ENCODE measurements at places on chromosomes 1 and 21.

- DNase-seq: no peak
Observed at GRCh38 chr1:232883992-232884661, 66.3 kb upstream of the NTPCR start.

GRCh38 chr1:197782722-197783360 lies 7.6 kb upstream of the DENND1B start:
- no peak for DNase-seq

- no peak for DNase-seq
Observed at GRCh38 chr1:18645747-18646090, 15.1 kb downstream of the PAX7 start.

- DNase-seq: no peak
Observed at GRCh38 chr21:45150638-45151131, 76.3 kb downstream of the ADARB1 start.

- no peak for DNase-seq
Observed at GRCh38 chr1:202571719-202572339, 138.4 kb downstream of the SYT2 start.

GRCh38 chr1:157498736-157499090 lies 53.6 kb downstream of the FCRL5 start:
- DNase-seq: no peak

DNA sequence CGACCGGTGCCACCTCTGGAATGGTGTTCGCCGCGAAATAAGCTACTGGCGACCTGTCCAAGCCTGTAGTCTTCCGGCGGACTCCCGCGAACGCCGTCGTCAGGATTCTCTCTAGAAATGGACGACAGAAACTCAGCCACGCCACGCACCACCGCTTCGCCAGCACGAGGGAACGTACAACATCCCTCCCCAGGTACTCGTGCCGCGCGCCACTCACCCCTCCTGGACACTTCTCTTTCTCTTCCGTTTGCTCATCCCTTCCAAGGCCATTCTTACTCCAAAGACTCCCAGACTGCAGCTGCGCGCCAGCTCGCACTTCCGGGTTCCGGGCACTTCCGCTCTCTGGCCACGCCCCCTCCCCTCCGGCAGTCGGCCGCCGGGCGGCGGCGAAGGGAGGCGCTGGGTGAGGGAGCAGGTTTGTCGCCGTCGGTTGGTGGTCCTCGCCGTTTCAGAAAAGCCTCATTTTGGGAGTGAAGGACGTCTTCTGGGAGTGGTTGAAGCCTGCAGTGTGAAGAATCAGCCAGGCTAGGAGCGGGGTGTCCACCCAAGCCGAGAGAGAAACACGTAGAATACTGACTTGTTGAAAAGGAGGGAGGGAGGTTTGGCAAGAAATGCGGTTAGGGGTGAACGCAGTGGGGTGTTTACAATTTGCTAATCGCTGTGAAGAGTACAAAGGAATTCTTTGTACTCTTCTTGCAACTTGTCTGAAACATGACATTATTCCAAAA lies at the start of gene RBM34:
TSS of gene RBM34 (minus strand) at position 294 of the 728 bp plus-strand sequence. CDS start at position 270, 24 bp downstream.
- peak; percentile 92 for DNase-seq

DNA sequence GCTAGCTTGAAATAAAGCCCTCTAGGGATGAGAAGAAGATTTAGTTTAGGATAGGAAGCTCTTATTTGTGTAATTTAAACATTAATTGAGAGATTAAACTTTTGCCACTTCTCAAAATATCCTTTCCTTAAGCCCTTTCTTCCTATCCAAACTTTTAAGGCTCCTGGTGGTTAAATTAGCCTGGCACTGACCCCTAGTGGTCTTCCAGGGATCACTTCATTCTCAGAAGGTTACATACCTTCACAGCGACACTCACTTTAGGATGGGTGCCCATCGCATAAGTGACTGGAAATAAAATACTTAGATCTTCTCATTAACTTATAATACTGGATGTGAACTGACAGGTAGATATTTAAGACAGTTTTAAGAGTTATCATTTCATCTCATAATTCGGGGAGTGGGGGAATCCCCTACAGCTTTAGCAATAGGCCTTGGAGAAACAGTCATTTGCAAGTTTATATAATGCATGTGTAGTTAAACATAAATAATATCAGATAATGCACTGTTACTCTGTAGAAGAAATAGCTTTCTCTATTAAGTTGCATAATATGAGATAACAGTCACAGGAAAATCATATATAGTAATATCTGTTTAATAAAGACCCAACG lies 7.4 kb downstream of the LHX9 start:
- DNase-seq: no peak

GRCh38 chr1:184031409-184032107 lies 6.0 kb downstream of the COLGALT2 start:
- no peak for DNase-seq

DNA sequence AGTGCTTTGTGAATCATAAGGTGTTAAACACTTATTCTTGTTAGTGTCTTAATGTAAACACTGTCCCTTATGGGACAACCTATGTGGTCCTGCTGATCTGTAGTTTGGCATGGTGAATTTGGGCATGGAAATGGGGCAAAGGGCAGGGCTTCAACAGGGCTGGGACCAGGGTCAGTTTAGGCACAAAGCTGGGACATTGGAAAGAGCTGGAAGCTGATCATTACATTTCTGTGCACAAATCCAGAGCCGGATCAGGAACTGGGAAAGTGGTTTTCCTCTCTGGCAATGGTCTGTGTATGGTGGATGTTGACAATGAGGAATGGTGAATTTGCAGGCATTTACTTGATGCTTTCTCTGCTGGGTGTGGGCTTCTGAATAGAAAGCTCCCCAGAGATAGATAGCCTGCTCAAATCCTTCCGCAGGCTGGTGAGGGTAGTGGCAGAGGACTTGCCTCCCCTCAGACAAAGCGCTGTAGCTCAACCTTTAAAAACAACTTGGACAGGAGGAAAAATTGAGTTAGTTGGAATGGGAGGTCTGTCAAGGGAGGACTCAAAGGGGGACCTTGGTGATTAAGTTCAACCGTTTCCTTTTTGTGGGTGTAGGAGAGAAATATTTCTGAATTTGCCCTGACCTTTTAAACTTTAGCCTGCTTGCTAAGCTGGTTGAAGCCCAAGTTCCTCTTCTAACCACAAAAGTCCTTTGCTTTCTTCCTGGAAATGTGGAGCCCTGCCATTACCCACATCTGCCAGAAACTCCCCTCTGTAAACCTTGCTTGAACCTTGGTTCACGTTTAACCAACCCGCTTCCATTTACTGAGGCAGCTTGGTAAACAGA lies 35.3 kb downstream of the HLX start:
- DNase-seq: no peak

DNA sequence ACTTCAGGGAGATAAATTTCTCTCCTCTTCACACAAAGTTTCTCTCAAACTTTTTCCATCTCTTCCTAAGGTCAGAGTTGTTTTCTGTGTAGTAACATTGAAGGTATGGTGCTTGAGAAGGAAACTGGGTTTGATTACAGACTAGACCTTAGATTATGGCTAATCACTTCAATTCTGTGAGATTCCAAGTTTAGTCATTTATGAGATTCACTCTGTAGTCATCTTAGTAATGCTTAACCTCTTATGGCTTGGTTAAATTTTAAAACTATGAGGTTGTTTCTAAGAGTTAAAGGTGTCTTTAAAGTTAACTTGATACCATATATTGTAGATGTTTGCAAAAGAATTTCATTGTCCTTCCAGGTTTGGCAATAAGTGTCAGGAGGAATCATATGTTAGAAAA lies 1092.2 kb downstream of the KCNT2 start:
- no peak for DNase-seq

GRCh38 chr1:211632808-211633523 lies 42.5 kb downstream of the NEK2 start:
- DNase-seq: no peak

GRCh38 chr1:74943046-74943445 lies 191.1 kb upstream of the LHX8 start:
- no peak for DNase-seq

DNA sequence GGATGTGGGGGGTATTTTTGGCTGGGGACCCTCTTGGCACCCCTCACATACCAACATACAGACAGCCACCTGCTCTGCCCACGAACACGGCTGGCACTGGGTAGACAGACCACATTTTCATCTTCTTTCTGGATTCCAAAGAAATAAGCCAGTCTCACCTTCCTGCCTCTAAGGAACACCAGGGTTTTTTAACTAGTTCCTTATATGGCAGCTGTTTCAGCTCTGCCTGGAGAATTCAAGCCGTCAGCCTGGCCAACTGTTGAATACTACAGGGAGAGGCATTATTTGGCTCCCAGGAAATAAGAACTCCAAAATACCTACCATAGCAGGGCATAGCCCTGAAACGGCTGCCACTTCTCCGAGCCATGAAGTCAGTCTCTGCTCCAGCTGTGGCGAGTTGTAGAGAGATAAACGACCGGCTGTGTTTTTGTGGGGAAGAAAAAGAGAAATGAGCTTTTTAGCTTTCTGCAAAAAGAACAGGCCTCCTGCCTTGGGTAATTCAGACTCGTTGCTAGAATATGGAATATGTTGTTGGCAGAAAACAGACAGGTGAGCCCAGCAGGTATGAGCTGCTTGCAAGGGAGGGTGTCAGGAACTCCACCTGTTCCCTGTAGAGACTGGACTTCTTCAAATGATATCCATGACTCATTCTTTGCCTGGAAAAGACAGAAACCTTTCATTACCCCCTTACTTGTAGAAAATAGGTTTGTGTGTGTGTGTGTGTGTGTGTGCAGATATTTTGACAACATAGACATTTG lies 51.8 kb downstream of the MT1HL1 start:
- no peak for DNase-seq

DNA sequence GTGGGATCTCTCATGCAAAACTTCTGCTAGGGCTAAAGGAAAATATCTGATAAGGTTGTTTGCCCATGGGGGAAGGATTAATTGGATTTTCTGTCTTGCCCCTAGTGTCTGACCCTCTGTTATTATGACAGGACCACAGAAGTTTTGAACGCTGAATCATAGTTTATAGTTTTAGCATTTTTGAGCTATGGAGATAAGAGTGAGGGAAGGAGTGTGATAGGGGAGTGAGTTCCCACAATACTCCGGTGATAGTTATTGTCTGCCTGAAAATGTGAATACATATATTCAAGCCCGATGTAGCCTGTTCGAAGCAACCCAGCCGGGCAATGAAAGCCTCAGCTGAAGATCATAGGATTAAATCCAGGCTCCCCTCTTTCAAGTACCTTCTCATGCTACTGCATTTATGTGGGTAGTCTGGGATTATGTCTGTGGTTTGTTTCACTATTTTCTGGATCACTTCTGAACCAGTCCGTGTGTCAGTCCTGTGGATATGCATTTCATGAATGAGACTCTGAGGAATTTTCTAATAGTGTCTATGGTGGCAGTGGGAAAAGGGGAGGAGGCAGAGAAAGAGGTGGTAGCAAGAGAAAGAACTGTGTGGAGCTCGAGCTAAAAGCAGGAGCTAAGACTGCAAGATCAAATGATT lies 258.7 kb downstream of the DISC1 start:
- no peak for DNase-seq

GRCh38 chr1:11045428-11046269 lies 1.4 kb downstream of the MASP2 start:
- no peak for DNase-seq

- no peak for DNase-seq
Observed at GRCh38 chr1:25738499-25738898, 61.5 kb upstream of the SELENON start.

DNA sequence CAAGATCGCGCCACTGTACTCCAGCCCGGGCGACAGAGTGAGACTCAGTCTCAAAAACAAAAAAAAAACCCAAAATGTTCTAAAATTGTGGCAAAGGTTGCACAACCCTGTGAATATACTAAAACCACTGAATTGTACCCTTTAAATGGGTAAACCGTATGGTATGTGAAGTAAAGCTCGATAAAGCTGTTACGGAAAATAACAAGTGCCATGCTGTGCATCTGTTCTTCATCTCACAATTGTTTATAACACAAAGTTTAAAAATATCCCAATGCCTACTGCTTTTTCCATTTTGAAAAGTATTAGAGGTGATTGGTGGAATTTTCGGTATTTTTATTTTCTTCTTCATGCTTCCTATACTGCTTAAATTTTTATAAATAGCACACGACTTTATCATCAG lies 111.5 kb downstream of the ENAH start:
- DNase-seq: no peak

DNA sequence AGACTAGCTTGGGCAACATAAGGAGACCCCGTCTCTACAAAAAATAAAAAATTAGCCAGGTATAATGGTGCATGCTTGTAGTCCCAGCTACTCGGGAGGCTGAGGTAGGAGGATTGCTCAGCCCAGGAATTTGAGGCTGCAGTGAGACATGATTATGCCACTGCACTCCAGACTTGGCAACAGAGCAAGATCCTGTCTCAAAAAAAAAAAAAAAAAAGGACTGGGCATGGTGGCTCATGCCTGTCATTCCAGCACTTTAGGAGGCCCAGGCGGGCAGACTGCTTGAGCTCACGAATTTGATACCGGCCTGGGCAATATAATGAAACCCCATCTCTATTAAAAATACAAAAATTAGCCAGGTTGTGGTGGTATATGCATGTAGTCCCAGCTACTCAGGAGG lies 47.3 kb upstream of the BCL10 start:
- DNase-seq: no peak

GRCh38 chr1:92843429-92844352 lies 11.9 kb downstream of the RPL5 start:
- DNase-seq: no peak

GRCh38 chr1:46413596-46413985 lies 19.5 kb downstream of the FAAH start:
- DNase-seq: peak; percentile 30

GRCh38 chr21:40053007-40053406 lies 185.8 kb downstream of the PCP4 start:
- DNase-seq: no peak

- no peak for DNase-seq
Observed at GRCh38 chr1:186682736-186683135, 2.5 kb upstream of the PTGS2 start.

GRCh38 chr1:184329962-184330868 lies 56.6 kb upstream of the C1orf21 start:
- DNase-seq: no peak

GRCh38 chr1:113917400-113918082 lies 11.6 kb upstream of the HIPK1 start:
- DNase-seq: no peak

DNA sequence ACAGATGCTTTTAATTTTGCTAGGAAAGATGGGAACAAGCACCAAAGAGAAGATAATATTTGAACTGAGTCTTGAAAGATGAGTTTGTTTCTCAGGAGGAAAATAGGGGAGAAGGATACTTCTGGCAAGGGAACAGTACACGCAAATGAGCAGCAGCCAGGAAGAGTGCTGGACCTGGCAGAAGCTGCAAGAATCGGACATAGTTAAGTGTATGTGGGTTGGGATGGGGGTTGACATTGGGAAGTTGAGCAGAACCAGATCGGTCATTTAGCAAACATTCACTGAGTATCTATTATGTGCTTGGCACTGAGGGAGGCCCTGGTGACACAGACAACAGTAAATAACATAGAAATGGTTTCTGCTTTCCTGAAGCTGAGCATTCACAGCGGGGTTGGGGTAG lies 198.8 kb downstream of the PLPP3 start:
- no peak for DNase-seq

DNA sequence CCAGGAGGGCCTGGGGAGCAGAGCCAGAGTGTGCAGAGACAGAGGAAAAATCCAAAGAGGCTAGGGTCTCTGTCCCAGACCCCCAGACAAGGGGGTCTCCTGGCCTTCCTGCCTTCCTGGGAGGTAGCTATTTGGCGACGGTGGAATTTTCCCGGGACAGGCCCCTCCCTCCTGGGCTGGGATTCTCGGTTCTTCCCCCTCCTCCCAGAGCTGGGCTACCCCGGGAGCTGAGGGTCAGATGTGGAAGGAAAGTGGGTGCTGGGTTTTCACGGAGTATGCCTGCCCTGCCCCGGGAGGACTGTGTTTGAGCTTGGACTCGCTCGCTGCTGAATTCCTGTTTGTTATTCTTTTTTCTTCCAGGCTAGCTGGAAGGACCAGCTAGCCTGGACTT lies 759 bp downstream of the AMPD2 start:
- no peak for DNase-seq

All from stimulated activated CD4-positive, alpha-beta T cell treated with anti-CD3 and anti-CD28 coated beads, Interleukin-1b, Interleukin-23, amount 100 ng/mL, for 48 hours (primary cell).